Progenitor cell of endocrine pancreas (in vitro differentiated cells): ENCODE measurements at places on chromosomes 12 and 14. TPM values are rescaled to one million over a fixed set of nuclear protein-coding genes. Genes with fewer than 3 reads are reported as not detected.

DNA sequence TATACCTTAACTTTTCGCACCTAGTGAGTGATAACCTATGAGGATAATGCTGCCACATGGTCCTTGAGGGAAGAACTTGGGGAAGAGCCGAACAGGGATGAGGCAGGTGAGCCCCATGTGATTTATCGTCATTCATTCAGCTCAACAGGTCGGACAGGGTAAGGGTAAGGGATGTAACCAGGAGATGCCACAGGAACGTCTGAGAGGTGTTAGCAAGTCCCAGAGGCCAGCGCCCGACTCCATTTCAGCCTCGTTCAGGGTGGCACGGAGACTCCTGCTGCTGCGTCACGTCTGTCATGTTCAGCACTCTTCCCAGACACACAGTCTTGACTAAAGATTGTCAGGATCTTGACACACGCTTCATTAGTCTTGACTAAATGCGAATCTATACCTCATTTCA, 23.4 kb upstream of the TIGAR start:
- H3K4me3 ChIP-seq = no peak overlapping the region
- H3K4me1 ChIP-seq = no peaks in the 10 kb centered on the region
- peak overlapping the region; percentile 70 for H3K27ac ChIP-seq

CCDC38 gene
- total RNA-seq = not detected in 2 replicates

GRCh38 chr12:115394496-115395220, 710.7 kb upstream of the TBX3 start:
- no peaks in the 10 kb centered on the region for H3K27me3 ChIP-seq
- no peak overlapping the region for H3K4me3 ChIP-seq
- peaks cover 14% of the 10 kb centered on the region for H3K4me1 ChIP-seq
- no peaks in the 10 kb centered on the region for H3K36me3 ChIP-seq

GRCh38 chr14:22570132-22570949, 18.7 kb downstream of the DAD1 start:
- H3K27me3 ChIP-seq = no peaks in the 10 kb centered on the region
- H3K4me1 ChIP-seq = peaks cover 14% of the 10 kb centered on the region
- H3K4me3 ChIP-seq = no peak overlapping the region
- H3K27ac ChIP-seq = peak overlapping the region; percentile 75
- H3K36me3 ChIP-seq = peaks cover 27% of the 10 kb centered on the region

- H3K27ac ChIP-seq = no peak overlapping the region
- no peak overlapping the region for H3K4me3 ChIP-seq
Measured at GRCh38 chr12:102234599-102234998, 37.0 kb upstream of the PMCH start.

GPR132 gene
- total RNA-seq = 0.57 and 0.69 TPM in 2 replicates

DNA sequence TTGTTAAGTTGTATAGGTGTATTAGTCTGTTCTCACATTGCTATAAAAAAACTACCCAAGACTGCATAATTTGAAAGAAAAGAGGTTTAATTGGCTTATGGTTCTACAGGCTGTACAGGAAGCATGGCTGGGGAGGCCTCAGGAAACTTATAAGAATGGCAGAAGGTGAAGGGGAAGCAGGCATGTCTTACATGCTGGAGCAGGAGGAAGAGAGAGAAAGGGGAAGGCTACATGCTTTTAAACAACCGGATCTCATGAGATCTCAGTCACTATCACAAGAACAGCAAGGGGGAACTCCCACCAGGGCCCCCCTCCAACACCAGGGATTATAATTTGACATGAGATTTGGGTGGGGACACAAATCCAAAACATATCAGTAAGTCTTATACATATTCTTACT, 60.5 kb upstream of the OR10AD1 start:
- no peaks in the 10 kb centered on the region for H3K36me3 ChIP-seq
- no peak for DNase-seq
- no peak overlapping the region for H3K4me3 ChIP-seq
- H3K27ac ChIP-seq = no peak overlapping the region
- no peaks in the 10 kb centered on the region for H3K4me1 ChIP-seq
- H3K27me3 ChIP-seq = peaks cover 45% of the 10 kb centered on the region

SOCS4 gene
- total RNA-seq = 23.7 and 25.0 TPM in 2 replicates

DNA sequence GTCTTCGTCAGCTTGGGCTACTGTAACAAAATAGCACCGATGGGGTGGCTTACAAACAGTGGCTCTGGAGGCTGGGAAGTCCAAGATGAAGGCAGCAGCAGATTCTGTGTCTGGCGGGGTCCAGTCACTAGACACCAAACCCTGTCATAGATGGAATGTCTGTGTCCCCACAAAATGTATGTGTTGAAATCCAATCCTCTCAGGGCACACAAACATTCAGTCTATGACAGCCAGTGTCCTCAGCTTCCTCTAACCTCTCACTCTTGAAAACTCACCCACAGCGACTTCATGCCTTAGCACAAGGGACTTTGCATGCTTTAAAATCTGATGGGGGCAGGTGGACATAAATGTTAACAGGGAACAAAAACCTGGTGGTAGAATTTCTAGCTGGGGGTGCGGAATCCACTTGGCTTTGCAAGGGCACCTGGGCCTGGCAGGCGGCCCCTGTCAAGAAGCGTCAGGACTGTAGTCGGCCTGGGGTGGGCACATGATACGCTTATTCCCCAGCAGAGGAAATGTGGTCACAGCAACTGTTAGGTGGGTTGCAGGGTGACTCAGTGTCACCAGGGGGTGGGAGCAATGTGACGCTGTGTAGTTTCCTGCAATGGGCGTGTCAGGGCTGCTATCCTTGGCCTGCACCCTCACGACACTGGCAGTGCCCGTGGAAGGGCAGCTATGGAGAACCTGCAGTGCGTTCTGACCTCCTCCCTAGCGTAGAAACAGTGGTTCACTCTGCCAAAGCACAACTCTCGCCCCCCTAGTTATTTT, 17.7 kb downstream of the RIN3 start:
- no peaks in the 10 kb centered on the region for H3K27me3 ChIP-seq
- no peak overlapping the region for H3K27ac ChIP-seq
- no peak for DNase-seq
- no peak overlapping the region for H3K4me3 ChIP-seq
- peaks cover 4% of the 10 kb centered on the region for H3K4me1 ChIP-seq

GRCh38 chr12:24038211-24038997, 88.9 kb upstream of the SOX5 start:
- DNase-seq = no peak
- no peak overlapping the region for H3K27ac ChIP-seq
- no peak overlapping the region for H3K4me3 ChIP-seq

DNA sequence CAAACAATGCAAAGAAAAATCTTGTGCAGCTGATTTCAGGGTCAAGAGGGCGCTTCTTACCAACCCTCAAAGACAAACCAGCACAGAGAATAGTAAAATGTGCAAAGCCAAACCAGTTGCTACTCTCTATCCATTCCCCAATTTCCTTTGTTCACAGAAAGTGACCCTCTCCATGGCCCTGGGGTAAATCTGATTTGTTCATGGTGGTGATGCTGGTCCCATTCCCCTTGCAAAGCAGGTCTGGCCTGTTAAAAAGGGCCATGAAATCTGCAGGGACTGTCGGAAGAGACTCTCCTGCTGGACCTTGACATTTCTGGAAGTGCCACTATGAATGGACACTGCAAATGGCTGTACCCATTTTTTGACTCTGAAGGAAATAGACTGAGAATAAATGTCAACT, 113.5 kb downstream of the HMGA2 start:
- peaks cover 8% of the 10 kb centered on the region for H3K36me3 ChIP-seq
- no peak overlapping the region for H3K4me3 ChIP-seq
- peaks cover 49% of the 10 kb centered on the region for H3K4me1 ChIP-seq
- DNase-seq = no peak
- H3K27ac ChIP-seq = peak overlapping the region; percentile 67

WBP11 gene
- 112 and 117 TPM in 2 replicates for total RNA-seq

GRCh38 chr12:14689144-14689543, 7.3 kb downstream of the GUCY2C start:
- DNase-seq = no peak
- H3K27ac ChIP-seq = no peak overlapping the region
- no peak overlapping the region for H3K4me3 ChIP-seq

DPY19L2 gene
- 18.7 and 19.7 TPM in 2 replicates for total RNA-seq
